ENCODE measurements at places on chromosomes 1 and 21. TPM values are rescaled to one million over a fixed set of nuclear protein-coding genes. Genes with fewer than 3 reads are reported as not detected.

Gene PCBP3
- 3.3 TPM for total RNA-seq

- no peaks in the 10 kb centered on the region for H3K27me3 ChIP-seq
- no peak overlapping the region for H3K27ac ChIP-seq
- H3K4me1 ChIP-seq, result peaks cover 37% of the 10 kb centered on the region
- no peak for DNase-seq
Observed at GRCh38 chr1:91876040-91876470, 9.9 kb downstream of the TGFBR3 start.

- DNase-seq, result peak; percentile 86
- H3K27ac ChIP-seq, result peak overlapping the region; percentile 100
- H3K4me1 ChIP-seq, result peaks cover 38% of the 10 kb centered on the region
- H3K4me3 ChIP-seq, result peak overlapping the region; percentile 76
Observed at GRCh38 chr1:228486596-228487335, 416 bp upstream of the RNF187 start.

GRCh38 chr1:59928996-59929395 lies 2.4 kb upstream of the CYP2J2 start:
- H3K27ac ChIP-seq, result no peak overlapping the region
- no peak for DNase-seq
- H3K4me1 ChIP-seq, result peaks cover 3% of the 10 kb centered on the region
- H3K36me3 ChIP-seq, result no peaks in the 10 kb centered on the region
- H3K27me3 ChIP-seq, result peaks cover 6% of the 10 kb centered on the region
- no peak overlapping the region for H3K4me3 ChIP-seq

GRCh38 chr1:186864296-186864695 lies 35.5 kb downstream of the PLA2G4A start:
- no peak overlapping the region for H3K4me3 ChIP-seq
- no peak overlapping the region for H3K27ac ChIP-seq
- no peaks in the 10 kb centered on the region for H3K4me1 ChIP-seq
- no peaks in the 10 kb centered on the region for H3K36me3 ChIP-seq

Gene CACNA1S
- not detected for total RNA-seq

GRCh38 chr1:7607097-7607496 lies 164.0 kb upstream of the VAMP3 start:
- H3K27me3 ChIP-seq, result no peaks in the 10 kb centered on the region
- no peak overlapping the region for H3K4me3 ChIP-seq
- no peaks in the 10 kb centered on the region for H3K36me3 ChIP-seq

DNA sequence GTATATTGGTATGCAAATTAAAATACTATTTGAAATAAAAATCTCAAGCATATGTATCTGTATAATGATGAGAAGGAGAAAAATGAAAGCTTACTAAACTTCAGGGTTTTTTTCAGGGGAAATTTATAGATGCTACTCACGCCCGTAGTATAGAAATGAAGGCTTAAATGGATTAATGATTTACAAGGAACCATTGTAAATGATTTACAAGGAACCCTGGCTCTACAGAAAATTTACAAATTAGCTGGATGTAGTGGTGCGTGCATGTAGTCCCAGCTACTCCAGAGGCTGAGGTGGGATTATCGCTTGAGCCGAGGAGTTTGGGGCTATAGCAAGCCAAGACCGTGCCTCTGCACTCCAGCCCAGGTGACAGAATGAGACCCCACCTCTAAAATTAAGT lies 150.5 kb downstream of the PCBP3 start:
- no peak overlapping the region for H3K27ac ChIP-seq
- no peak for DNase-seq
- no peaks in the 10 kb centered on the region for H3K27me3 ChIP-seq
- H3K4me3 ChIP-seq, result no peak overlapping the region
- no peaks in the 10 kb centered on the region for H3K36me3 ChIP-seq

Gene TMPRSS3
- not detected for total RNA-seq

DNA sequence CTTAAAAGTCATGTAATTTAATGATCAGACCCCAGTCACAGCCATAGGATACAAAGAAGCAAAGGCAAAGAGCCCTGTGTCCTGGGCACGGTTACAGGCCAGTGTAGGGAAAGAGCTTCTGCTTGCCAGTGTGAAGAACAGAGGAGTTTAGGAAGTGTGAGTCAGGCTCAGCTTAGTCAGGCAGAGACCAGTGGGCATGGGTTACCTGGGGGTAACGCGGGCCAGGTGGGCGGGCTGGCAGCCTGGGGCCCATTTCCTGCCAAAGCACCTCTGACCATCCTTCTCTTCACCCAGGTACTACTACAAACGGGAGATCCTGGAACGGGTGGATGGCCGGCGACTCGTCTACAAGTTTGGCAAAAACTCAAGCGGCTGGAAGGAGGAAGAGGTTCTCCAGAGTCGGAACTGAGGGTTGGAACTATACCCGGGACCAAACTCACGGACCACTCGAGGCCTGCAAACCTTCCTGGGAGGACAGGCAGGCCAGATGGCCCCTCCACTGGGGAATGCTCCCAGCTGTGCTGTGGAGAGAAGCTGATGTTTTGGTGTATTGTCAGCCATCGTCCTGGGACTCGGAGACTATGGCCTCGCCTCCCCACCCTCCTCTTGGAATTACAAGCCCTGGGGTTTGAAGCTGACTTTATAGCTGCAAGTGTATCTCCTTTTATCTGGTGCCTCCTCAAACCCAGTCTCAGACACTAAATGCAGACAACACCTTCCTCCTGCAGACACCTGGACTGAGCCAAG lies 4.7 kb downstream of the ELF3 start:
- H3K4me1 ChIP-seq, result no peaks in the 10 kb centered on the region
- no peaks in the 10 kb centered on the region for H3K36me3 ChIP-seq
- H3K27me3 ChIP-seq, result peaks cover 5% of the 10 kb centered on the region
- H3K27ac ChIP-seq, result no peak overlapping the region
- no peak for DNase-seq
- no peak overlapping the region for H3K4me3 ChIP-seq

GRCh38 chr1:187408212-187409004 lies 579.7 kb downstream of the PLA2G4A start:
- H3K27ac ChIP-seq, result no peak overlapping the region
- no peak for DNase-seq
- H3K4me1 ChIP-seq, result no peaks in the 10 kb centered on the region
- H3K4me3 ChIP-seq, result no peak overlapping the region
- H3K27me3 ChIP-seq, result no peaks in the 10 kb centered on the region

Gene HPCA
- 0.29 TPM for total RNA-seq

GRCh38 chr1:47821760-47822159 lies 175.4 kb downstream of the TRABD2B start:
- no peaks in the 10 kb centered on the region for H3K27me3 ChIP-seq
- H3K4me1 ChIP-seq, result peaks cover 8% of the 10 kb centered on the region
- no peak overlapping the region for H3K27ac ChIP-seq

Gene UBXN10
- 1.7 TPM for total RNA-seq

Gene ILDR2
- 6.3 TPM for total RNA-seq

- no peaks in the 10 kb centered on the region for H3K36me3 ChIP-seq
- no peak for DNase-seq
- no peak overlapping the region for H3K4me3 ChIP-seq
Observed at GRCh38 chr1:161740921-161741320, 8.7 kb upstream of the DUSP12 start.

DNA sequence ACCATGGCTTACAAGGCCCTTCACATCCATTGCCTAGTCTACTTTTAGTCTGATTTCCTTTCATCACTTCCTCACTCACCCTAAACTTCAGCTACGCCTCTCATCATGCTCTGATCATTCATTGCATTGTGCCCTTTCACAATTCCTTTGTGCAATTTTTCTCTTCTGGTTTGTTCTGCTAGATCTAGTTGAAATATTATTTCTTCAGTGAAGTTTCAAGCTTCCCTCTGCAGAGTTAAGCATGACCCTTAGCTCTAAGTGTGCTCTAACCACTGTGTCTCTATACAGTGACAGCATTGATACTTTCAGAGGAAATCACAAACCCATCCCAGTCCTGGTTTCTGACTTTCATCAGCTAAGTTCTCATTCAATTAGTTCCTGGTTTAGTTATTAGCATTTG lies 166.1 kb downstream of the PLA2G4A start:
- DNase-seq, result no peak
- H3K27me3 ChIP-seq, result no peaks in the 10 kb centered on the region
- H3K4me1 ChIP-seq, result no peaks in the 10 kb centered on the region
- H3K36me3 ChIP-seq, result no peaks in the 10 kb centered on the region

GRCh38 chr1:113999799-114000198 lies 20.5 kb downstream of the OLFML3 start:
- DNase-seq, result no peak
- no peak overlapping the region for H3K27ac ChIP-seq
- H3K4me1 ChIP-seq, result peaks cover 18% of the 10 kb centered on the region

DNA sequence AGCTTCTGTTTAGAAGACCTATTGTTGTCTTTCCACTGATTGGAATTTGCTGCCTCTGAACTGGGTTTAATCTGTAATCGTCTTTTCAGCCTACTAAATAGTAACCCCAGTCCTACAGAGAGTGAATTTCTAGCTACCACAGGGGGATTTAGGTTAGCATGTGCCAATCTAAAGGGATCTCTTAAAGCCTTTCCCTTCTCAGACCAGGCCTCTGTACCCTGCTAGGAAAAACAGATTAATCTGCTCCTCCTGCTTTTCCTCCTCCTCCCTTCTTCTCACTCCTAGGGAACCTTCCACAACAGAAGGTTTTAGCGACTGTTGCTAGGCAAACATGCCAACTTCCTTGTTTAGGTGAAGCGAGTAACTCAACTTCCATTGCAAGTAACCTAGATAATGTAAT lies 1.3 kb upstream of the RC3H1 start:
- H3K4me3 ChIP-seq, result no peak overlapping the region
- peaks cover 18% of the 10 kb centered on the region for H3K4me1 ChIP-seq

DNA sequence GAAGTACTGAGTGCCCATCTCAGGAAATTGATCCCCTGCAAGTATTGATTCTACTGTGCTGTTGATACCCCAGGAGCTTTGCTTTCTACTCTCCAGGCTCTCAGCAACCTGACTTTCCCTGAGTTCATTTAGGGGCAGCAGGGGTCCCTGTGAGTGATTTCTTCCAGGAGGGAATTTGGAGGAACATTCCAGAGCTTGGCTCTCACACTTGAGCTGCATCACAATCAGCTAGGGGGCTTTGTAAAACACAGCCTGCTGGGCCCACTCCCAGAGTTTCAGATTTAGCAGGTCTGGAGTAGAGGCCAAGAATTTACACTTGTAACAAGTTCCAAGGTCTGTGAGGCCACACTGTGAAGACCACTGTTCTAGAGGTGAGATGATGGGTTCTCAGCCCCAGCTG lies 16.1 kb upstream of the ACTL8 start:
- H3K27me3 ChIP-seq, result no peaks in the 10 kb centered on the region
- H3K27ac ChIP-seq, result no peak overlapping the region
- no peak overlapping the region for H3K4me3 ChIP-seq

DNA sequence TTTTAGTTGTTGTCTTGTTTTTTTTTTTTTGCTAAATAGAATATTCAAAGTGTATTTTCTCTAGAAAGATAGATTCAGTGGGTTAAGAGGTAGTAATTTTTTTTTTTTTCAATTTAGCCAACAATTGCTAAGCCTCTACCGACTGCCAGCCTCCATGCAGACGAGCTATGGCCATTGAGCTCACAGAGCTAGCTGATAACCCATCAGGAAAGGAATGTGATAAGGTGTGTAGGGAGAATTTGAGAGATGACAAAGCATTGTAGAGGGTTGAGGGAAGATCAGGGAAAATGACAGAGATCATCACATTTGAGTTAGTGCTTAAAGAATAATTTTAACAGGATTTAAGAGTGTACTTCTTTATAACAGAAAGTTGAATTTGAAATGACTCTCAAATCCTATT lies 30.6 kb downstream of the DNM3 start:
- H3K4me1 ChIP-seq, result peaks cover 2% of the 10 kb centered on the region
- H3K27me3 ChIP-seq, result no peaks in the 10 kb centered on the region
- no peak for DNase-seq
- H3K36me3 ChIP-seq, result no peaks in the 10 kb centered on the region
- H3K4me3 ChIP-seq, result no peak overlapping the region
- no peak overlapping the region for H3K27ac ChIP-seq

DNA sequence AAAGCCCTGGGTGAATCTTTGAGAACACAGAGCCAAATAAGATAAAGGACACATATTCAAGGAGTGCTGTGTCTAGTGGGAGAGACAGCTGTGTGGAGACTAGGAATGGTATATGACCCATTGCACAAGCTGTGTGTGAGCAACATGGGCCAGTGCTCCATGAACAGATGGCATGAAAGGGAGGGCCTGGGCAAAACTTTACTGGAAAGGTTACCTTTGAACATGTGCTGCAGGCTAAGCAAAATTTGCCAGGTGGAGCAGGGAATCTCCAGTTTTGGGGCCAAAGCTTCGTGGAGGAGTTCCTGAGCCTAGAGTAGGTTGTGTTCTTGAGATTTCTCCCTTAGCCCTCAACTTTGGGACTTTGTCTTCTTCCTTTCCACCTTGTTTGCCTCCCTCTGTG lies 446.1 kb upstream of the PROX1 start:
- no peaks in the 10 kb centered on the region for H3K4me1 ChIP-seq
- no peak for DNase-seq
- no peak overlapping the region for H3K27ac ChIP-seq
- no peaks in the 10 kb centered on the region for H3K27me3 ChIP-seq
- no peaks in the 10 kb centered on the region for H3K36me3 ChIP-seq

DNA sequence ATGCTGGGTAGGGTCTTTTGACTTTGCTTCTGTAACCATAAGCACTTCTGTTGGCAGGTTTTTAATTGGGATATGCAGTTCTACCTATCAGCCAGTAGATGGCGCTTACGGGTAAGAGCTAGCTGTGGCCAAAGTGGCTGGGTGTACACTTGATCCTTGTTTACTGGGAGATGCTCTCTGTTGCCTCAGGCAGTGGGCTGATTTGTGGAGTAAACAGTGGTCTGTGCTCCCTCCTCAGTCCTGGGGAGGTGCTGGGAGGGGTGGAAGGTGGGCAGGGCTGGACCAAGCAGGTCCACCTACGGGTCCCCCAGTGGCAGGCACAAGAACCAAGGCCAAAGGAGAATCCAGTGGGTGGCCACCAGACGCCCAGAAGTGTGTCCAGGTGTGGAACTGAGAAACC lies 43.4 kb downstream of the RALGPS2 start:
- H3K27me3 ChIP-seq, result no peaks in the 10 kb centered on the region
- H3K4me3 ChIP-seq, result no peak overlapping the region
- no peaks in the 10 kb centered on the region for H3K36me3 ChIP-seq

GRCh38 chr1:87182611-87183010 lies 146.1 kb upstream of the LMO4 start:
- no peaks in the 10 kb centered on the region for H3K27me3 ChIP-seq
- no peak overlapping the region for H3K4me3 ChIP-seq
- H3K36me3 ChIP-seq, result no peaks in the 10 kb centered on the region
- DNase-seq, result no peak
